NCI-H187 treated with DMSO at 0.1 percent for 48 hours (cell line): ENCODE measurements at places on chromosomes 16 and 17.

DNA sequence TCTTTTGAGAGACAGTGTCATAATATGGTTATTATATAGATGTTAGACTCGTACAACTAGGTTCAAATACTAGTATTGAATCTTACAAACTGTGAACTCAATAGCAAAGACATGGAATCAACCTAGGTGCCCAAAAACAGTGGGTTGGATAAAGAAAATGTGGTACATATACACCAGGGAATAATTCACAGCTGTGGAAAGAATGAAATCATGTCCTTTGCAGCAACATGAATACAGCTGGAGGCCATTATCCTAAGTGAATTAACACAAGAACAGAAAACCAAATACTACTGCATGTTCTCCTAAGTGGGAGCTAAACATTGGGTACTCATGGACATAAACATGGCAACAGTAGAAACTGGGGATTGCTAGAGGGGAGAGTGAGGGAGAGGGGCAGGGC lies 8.1 kb downstream of the PHKB start:
- DNase-seq: no peak

GRCh38 chr16:73020409-73020884 lies 27.5 kb downstream of the ZFHX3 start:
- no peak for DNase-seq

DNA sequence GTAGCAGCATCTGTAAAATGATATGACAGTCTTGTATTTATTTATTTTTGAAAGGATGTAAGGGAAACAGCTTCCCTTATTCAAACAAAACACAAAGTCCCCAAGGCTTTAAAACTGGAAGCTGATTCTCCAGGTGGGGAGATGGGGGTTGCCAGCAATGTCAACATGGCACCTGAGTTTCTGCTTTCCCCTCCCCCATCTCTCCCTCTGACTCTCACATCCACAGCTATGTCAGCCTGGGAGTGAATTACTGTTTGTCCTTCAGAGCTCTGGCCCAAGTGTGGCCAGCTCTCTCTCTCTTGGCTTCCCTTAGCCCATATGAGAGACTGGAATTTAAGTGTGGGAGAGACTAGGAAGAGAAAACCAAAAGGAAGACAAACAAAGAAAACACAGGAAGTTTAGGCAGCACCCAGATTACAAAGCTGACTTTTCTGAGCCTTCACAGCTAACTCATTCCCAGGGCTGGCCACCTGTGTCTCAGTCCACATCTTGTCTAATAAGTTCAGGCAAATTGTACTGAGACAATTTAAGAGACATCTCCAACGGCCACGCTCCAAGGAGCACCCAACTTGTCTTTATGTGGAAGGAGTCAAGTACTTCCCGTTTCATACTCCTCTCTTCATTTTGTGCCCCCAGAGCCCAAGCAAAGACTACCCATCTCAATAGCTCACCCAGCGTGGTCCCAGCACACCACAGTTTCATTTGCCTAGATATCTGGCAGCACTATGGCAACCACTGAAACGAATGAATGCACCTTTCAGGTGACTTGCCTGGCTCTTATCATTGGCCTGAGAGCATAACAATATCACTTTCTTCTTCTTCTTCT lies 69.2 kb downstream of the SOX9 start:
- no peak for DNase-seq

- no peak for DNase-seq
These were observed 144.0 kb upstream of the IRX3 start for GRCh38 chr16:54430491-54431030.

DNA sequence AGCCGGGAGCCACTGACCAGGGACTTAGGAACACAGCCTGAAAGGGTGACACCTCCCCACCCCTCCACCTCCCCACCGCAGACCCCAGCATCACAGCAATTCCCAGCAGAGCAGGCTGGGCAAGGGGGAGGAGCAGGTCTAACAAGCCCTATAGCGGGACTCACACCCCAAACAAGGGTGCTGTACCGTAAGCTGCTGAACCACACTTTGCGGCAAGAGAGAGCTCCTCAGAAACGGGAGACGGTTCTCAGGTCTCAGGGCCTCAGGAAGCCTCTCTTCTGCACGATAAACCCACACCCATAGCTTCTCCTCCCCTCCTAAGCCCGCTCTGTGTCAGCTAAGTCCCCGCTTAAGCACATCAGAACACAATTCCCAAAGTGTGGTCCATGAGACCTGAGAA lies 11.7 kb upstream of the COTL1 start:
- no peak for DNase-seq

- no peak for DNase-seq
These were observed 82.3 kb downstream of the SSH2 start for GRCh38 chr17:29847527-29848400.

- DNase-seq: no peak
These were observed 1.3 kb downstream of the PRPSAP2 start for GRCh38 chr17:18859256-18859655.

DNA sequence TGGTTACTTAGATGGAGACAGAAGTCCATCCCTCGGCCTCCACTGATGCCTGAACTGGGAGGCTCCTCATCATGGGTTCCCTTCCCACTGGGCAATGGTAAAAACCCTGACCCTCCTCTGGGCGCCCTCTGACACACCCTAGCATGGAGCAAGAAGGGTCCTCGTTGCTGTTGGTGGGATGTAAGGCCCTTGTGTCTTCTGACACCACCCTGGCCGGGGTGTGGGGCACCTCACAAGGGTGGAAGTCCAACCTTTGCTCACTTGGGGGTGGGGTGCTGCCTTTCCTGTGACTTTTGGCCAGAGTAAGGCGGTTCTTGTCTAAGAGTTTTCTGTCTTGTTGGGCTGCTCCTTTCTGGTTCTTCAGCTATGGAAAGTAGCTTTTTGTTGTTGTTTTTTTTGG lies 28.7 kb downstream of the MPRIP start:
- no peak for DNase-seq

- no peak for DNase-seq
These were observed 30.2 kb downstream of the ABCC3 start for GRCh38 chr17:50664788-50665458.

DNA sequence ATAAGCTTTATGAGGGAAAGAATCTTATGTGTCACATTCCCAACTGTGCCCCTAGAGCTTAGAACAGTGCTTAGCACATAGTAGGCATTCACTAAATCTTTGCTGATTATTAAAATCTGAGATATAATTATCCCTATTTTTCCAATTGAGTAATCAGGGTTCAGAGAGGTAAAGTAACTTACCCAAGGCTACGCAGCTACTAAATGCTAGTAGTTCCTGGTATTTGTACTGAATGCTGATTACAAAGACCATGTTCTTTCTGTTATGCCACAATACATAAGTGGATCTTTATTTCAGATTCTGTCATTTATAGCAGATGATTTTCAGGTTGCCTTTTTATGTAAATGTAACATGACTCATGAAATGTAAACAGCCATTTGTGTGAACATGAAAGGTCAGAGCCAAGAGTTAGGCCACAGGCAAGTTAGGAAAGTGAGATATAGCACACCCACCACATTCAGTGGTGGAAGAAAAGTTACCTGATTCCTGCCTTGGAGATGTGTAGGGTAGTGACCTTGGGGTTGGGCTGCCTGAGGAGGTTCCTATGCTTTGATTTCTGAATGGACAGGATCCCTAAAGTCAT lies 77.2 kb downstream of the FTO start:
- no peak for DNase-seq

- DNase-seq: peak; percentile 4
These were observed 146.8 kb downstream of the ZFHX3 start for GRCh38 chr16:72901000-72901627.

GRCh38 chr16:80158766-80159165 lies 382.0 kb upstream of the DYNLRB2 start:
- no peak for DNase-seq

- no peak for DNase-seq
These were observed at the start of gene KLHL36 for GRCh38 chr16:84647828-84648594. Gene KLHL36 (plus strand): TSS chr16:84648511. CDS start chr16:84650868, 2,357 bp downstream.

DNA sequence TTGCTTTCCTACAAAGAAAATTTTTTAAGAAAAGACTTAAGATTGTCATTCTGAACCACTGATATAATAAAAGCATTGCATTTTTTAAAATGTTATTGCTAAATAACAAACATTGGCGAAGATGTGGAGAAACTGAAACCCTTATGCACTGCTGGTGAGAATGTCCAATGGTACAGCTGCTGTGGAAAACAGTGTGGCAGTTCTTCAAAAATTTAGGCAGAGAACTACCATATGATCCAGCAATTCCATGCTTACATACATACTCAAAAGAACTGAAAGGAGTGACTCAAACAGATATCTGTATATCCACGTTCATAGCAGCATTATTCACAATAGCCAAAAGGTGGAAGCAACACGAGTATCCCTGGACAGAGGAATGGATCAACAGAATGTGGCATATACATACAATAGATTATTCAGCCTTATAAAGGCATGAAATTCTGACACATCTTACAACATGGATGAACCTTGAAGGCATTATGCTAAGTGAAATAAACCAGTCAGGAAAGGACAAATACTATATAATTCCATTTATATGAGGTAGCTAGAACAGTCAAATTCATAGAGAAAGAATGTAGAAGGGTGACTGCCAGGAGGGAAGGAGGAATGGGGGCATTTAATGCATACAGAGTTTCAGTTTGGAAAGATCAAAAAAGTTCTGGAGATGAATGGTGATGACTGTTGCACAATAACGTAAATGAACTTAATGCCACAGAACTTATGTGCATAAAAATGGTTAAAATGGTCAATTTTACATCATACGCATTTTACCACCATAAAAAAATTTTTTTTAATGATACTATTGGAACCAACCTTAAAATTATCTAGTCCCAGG lies 92.1 kb downstream of the CACNG1 start:
- DNase-seq: no peak

DNA sequence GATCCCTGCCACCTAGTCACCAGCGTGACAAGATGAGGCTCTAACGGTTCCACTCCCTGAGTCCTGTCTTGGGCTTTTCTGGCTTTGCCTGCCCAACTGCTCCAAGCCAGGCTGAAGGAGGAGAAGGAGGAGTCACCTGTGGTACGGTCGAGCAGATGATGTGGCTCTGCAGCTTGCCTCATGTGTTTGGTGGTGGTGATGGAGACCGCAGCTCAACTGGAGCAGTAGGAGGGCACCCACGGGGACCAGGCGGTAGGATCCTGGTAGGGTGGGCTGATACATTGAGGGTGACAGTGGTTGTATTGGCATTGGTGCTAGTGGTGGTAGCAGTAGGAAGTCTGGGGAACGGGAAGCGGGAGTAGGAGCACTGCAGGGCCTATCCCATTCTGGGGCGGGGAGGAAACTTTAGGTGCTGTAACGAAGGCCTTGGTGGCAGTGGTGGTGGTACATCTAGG lies 202.8 kb upstream of the WSB1 start:
- no peak for DNase-seq
